ENCODE measurements at places on chromosomes 3 and 15.

DNA sequence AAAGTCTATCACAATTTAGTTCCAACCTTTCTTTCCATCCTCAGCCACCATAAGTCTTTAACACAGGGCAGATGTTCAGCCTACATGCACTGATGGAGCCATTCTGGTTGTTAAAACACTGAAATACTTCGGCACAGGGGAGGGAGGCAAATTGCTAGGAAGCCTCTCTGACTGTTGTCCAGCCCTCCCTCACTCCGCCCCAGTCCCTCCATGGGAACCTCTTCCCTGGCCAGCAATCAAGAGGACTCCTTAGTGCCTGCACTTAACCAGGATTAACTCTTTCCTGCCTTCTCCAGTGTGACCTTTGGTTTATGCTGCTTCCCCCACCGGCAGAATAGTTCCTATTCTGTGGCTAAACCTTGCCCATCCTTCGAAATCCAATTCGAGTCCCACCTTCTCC is 47.0 kb upstream of the USP3 start:
- no peak for DNase-seq

DNA sequence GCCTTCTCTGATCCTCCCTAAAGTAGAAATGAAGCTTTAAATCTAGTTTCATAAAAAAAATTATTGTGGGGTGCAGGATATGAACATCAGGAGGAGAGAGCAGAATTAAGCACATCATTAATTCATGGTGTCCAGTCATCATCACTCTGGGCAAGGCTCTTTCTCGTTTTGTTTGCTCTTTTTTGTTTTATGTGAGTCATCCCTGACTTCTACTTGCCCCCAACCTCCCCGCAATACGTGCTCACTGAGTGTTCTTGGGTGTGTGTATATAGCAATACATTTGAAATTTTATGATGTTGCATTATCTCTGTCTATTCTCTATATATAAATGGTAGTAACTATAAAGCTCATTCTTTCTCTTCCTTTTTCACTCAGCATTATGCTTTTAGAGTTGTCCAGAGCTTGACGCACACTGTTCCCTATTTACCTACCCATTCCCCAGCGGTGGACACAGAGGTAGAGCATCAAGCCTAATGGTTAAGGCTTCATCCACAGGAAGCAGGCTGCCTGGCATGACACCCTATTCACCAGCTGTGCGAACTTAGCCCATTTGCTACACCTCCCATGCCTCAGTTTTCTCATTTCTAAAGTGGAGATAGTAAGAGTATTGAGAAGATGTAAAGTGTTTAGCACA is 72.3 kb downstream of the CD200R1L start:
- no peak for DNase-seq

DNA sequence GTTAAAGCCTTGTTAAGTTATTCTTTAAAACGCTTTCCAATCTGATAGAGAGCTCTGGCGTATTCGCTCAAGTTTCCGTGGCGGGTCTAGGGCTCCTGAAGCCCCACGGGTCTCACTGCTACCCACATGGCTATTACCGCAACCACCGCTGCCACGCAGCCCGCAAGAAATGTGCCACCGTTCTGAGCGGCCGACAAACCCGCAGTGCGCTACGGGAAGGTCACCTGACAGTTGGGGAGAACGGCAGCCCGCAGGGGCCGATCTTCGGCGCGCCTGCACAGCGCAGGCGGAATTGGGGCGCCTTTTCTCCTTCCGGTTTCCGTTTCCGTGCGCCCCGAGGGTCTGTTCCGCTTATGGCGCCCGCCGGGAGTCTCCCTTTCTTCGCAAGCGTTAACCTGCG is 76.6 kb upstream of the SNRPN start:
- no peak for DNase-seq

GRCh38 chr15:90294601-90295269 is 29.3 kb downstream of the NGRN start:
- DNase-seq, result no peak

GRCh38 chr15:56735589-56735988 is 2.3 kb upstream of the ZNF280D start:
- no peak for DNase-seq

- DNase-seq, result no peak
Measured at GRCh38 chr3:30553641-30554316, 52.6 kb upstream of the TGFBR2 start.

DNA sequence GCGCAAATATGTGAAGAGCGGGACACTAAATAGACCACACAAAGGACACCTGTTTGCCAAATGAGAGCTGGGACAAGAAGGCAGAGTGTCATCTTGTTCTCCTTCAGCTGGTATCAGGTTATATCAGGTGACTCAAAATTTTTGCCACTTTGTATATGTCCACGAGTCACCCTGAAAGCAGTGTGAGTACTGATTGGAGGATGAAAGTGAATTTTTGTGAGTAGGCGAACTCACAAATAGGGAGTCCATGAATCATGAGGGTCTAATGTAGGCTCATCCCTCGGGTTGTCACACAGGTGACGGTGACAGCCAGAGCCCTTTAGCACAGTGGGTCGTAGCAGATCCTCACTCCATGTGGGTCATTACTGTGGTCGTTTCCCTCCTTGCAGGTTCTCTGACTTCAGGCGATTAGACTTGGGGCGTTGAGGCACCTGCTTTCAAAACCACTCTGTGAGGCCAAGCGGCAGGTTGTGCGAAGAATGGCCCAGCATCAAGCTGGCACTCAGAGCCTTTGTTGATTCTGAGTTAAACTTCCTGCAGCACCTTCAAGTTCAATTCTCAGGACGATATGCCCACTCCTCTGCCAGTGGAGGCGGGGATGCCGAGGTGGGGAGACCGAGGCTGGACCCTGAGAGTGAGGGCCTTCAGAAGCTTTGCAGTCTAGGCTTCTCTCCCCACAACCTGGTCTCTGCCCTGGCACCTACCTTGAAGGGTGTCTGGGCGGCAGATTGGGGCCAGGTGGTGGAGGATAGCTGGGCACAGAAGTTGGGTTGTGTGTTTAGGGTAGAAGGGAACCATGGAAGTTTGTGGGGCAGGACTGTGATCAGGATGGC is 173.8 kb downstream of the SMAD6 start:
- DNase-seq, result no peak

DNA sequence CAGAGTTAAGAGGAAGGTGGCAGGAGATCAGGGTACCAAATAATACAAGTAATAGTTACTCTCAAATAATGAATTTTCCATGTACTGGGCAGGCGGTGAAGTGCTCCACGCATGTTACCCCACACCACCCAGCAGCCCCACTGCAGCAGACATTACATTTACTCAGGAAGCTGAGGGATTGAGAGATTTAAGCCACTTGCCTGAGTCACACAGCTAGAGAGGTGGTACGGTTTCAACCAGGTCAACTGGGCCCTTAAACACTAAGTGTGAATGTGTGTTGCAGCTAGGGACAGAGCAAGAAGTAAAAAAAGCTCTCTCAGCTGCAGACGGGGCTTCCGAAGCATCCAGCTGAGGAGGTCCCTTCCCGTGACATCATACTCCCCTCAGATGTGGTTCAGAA is 91.3 kb downstream of the PRICKLE2 start:
- DNase-seq, result no peak

GRCh38 chr3:139524841-139525636 is 14.5 kb downstream of the RBP1 start:
- DNase-seq, result no peak

DNA sequence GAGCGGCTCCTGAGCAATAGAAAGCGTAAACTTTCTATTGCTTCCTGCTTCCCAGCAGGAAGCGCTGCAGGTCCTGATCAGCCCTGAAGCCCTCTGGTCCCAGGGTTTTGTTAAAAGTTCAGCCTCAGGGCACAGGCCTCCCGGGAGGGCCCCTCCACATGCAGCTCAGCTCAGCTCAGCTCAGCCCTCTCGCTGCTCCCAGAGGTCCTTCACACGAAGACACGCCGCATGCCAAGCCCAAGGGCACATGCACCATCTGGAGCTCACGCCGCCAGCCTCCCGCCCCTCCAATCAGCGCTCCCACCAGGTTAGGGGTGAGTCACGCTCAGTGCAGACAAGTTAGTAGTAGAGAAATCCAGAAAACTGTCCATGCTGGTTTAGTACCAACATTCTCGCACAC is 12.7 kb downstream of the TKT start:
- DNase-seq, result peak; percentile 58

DNA sequence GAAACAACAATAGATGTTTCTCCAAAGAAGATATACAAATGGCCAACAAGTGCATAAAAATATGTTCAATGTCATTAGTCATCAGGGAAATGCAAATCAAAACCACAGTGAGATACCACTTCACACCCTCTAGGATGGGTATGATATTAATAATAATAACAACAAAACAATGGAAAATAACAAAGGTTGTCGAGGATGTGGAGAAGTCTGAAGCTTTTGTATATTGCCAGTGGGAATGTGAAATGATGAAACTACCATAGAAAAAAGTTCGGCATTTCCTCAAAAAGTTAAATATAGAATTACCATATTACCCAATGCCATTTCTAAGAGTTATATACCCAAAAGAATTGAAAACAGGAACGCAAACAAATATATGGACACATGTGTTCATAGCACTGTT is 10.8 kb downstream of the BHLHE40 start:
- no peak for DNase-seq

- no peak for DNase-seq
Measured at GRCh38 chr3:124686028-124686670, 44.1 kb upstream of the UMPS start.

DNA sequence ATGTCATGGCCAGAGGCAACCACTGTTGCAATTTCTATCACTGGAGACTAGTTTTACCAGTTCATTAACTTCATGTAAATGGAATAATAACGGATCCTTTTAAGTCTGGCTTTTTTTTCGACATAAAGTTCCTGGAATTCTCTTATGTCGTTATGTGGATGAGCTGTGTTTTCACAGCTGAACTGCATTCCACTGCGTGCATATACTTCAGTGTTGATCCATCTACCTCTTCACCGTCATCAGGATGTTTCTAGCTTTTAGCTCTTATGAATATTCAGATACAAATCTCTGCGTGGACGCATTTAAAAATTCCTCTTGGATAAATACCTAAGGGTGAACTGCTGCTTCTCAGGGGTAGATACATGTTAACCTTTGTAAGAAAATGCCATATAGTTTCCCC is 15.6 kb upstream of the CYFIP1 start:
- no peak for DNase-seq

DNA sequence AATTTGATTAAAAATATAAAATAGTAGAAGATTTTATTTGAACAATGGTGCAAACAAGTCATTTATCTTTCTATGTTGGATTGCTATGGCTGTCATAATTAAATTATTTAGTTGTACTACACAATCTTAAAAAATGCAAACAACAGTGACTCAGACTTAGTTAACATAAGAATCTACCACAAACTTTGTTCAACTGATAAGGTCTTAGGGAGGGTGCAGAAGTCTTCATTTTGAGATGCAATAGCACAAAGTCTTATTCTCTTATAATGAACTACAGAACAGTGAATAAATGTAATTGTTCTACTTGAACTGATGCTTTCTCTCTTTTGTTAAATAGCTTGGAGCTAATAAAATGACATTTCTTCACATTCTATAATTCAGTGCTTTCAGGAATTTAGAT is 482.8 kb upstream of the NAALADL2 start:
- no peak for DNase-seq

DNA sequence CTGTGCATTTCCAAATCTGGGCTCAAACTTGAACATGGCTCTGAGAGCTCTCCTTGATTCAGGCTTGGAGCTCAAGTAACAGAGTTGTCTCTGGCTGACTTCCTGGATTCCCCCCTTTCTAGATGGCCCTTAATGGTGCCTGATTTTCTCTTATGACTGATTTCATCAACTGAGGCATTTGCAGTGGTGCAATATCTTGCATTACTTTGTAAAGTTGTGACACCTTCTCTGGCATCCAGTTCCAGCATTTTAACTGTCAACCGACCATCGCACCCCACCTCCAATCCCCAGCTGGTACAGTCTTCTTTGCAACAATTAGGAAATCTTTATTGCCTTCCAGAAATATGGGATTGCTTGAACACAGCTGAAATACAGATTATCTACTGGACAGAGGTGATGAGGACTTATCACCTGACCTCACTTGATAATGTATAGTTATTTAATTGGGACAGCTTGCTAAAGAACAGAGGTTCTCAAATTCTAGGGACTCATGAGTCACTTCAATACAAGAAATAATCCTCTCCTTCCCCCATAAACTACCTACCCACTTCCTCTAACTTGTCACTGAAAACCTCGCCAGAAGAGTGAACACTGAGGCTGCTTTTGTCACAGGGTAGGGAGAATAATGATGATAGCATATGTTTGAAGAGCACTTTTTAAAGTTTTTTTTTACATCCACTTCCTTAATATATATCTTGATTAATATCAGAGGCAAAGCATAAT is 41.8 kb downstream of the FILIP1L start:
- DNase-seq, result no peak

All from NCI-H1417 (cell line).